ENCODE measurements at places on chromosomes 13 and 19.

DNA sequence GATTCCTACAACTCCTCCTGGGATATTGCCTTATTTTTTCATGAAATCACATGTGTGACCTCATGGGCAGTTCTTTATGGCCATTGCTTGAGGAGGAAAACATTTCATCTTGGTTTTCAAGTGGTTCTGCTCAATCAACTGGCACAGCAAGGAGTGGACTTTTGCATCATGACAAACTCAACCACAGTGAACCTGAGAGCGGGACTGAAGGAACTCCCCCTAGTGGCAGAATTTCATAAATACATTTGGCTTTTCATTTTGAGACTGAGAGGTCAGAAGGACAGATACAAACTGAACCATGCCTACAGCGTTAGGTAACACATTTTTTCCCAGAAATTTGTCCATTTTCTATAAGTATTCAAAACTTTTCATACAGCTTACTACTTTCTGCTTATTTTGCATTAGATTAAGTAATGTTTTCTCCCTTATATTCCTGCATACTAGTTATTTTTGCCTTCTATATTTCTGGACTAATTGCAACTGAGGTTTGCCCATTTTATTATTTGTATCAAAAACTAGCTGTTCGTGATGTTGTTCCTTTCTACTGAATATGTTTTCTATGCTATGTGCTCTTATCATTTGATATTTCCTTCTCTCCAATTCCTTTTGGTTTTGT is 13.4 kb upstream of the SIGLEC12 start:
- no peak for DNase-seq

DNA sequence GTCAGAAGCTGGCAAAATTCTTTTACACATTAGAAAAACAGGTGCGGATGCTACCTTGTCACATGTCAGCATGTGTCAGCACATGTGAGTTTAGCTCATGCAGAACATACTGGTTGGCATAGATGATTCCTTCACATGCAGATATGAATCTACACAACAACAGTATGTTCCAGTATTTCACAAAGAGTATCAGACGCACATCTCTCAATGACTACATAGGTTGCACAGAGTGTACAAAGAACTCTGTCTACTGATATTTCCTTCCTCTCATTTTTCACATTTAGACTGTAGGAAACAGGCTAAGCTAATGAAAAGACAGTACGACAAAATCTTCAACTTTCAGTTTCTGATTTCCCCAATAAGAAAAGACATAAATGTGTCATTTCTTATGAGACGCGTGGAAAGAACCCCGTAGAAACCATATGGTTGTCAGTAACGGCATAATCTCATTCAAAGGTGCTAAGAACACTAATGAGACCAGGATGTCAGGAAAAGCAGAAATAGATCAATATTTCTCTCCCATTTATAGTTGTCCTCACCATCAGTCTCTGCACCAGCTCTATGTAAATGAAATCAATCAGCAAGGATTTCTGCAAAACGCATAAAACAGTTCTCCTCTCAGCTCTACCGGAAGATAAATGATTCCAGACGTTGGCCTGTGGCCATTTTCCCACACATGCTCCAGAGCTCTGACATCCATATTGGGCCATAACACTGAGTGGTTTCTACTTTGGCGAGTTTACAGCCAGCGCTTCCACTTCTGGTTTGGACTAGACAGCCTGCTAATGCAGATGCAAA is 81.2 kb downstream of the STARD13 start:
- DNase-seq, result no peak

DNA sequence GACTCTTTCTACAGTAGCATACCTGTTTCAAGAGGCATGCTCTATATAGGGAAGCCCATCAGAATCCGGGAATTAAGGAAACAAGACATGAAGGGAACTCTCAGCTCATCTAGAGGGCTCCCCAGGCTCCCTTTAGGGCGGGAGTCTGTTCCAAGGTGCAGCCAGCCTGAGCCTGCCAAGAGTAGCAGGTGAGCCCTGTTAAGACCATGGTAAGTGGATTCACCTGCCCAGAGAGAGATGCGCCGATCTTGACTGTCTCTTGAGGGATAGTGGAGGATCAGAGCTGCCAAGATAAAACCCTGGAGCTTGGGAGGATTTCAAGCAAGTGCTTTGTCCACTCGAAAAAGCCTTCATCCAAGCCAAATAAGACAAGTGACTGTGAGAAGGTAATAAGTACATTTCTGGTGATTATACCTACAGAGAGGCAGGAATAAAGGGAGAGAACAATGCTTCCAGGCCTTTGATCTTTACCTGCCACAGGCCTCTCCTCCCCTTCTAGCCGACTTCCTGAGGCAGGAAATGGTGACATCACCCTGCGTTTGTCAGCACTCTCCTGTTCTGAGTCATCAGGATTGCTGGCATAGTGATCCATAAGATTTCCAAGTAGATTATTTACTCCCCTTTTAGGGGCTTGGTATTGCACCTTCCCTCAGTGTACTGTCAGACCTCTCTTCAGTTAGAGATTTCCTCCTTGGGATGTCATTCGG is 31.5 kb downstream of the KLF5 start:
- DNase-seq, result no peak

- DNase-seq, result no peak
These were observed 112.1 kb upstream of the SOX1 start for GRCh38 chr13:111954661-111955411.

GRCh38 chr19:13860679-13861391 is 16.1 kb upstream of the NANOS3 start:
- no peak for DNase-seq

DNA sequence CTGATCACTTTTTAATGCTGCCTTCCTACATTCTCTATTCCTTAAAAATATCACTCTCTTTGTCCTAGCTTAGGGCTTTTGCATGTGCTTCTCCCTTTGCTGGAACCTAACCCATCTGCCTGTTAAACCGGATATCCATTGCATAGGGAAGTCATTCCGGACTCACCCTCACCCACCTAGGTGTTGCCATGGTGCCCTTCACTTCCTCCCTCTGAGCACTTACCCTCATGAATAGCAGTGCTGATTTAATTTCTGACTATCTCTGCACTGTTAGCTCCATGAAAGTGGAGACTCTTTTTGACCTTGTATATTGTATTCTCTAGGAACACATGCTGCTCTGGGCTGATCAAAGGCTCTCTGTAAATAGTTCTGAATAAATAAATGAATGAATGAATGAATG is 401.9 kb downstream of the PCDH20 start:
- DNase-seq, result no peak

DNA sequence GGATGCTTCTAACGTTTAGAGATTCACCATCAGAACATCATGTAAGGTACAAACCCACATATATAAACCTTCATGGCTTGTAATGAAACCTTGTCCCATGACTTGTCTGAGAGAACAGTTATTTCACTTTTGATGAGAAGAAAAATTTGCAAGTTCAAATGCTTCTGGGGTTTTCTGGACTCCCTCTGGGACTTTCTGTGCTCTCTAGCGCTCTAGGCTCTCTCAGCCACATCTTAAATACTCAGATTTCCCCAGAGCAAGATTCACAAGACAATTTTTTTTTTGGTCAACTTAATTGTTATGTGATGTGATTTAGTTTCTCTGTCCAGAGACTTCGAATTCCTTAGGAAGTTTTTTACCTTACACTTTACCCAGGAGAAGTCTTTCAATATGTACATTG is 282.8 kb upstream of the EDNRB start:
- DNase-seq, result no peak

- no peak for DNase-seq
These were observed 318.9 kb upstream of the HTR2A start for GRCh38 chr13:47215736-47216135.

- DNase-seq, result no peak
These were observed 823.5 kb downstream of the PCDH17 start for GRCh38 chr13:58455094-58455493.

DNA sequence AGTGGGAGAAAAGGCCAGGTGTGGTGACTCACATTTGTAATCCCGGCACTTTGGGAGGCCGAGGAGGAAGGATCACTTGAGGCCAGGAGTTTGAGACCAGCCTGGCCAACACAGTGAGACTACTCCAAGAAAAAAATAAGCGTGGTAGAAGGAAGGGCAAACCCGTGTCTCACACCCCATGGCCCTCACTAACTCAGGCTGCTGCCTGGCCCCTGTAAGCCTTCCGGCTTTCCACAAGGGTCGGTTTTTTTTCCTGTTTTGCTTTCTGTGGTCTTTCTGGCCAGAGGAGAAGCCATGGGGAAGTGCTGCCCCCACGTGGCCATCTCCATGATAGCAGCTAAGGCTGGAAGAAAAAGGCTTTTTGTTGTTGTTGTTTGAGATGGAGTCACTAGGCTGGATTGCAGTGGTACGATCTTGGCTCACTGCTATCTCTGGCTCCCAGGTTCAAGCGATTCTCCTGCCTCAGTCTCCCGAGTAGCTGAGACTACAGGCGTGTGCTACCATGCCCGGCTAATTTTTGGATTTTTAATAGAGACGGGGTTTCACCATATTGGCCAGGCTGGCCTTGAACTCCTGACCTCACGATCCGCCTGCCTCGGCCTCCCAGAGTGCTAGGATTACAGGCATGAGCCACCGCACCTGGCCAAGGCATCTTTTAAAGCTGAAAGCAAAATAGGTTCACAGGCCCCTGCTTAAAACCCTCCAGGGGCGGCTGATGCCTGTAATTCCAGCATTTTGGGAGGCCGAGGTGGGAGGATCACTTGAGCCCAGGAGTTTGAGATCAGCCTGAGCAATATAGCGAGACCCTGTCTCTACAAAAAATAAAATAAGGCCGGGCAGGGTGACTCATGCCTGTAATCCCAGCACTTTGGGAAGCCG is 7.5 kb upstream of the ARHGEF18 start:
- peak; percentile 71 for DNase-seq

GRCh38 chr19:47719047-47719859 is 6.0 kb downstream of the EHD2 start:
- no peak for DNase-seq

DNA sequence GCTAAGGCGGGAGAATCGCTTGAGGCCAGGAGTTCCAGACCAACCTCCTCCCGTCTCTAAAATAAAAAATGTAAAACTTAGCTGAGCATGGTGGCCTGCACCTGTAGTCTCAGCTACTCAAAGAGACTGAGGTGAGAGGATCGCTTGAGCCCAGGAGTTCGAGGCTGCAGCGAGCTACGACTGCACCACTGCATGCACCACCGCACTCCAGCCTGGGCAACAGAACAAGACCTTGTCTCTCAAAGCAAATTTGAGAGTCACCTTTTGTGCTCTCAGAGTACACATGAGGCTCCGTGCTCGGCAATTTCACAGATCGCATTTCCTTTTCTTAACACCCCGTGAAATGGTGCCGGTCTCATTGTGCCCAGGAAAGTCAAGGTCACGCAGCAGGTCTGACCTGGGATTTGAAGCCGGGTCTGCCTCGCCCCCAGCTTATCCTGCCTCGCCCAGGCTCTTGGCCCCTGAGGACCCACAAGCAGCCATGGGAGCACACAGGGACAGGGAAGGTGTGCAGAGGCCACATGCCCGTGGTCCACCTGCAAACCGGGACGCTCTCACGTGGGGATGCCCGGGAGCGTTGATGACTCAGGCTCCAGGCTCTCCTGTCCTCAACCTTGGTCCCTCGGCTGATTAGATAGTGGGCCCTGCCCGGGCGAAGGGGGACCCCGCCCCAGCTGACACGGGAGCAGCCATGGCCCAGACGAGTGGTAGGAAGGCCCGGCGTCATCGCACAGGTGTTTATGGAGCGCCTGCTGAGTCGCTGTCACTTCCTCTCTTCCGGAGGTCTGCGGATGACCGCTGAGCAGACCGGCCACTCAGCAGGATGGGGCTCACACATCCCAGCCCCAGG is 1.1 kb upstream of the SMIM24 start:
- no peak for DNase-seq

DNA sequence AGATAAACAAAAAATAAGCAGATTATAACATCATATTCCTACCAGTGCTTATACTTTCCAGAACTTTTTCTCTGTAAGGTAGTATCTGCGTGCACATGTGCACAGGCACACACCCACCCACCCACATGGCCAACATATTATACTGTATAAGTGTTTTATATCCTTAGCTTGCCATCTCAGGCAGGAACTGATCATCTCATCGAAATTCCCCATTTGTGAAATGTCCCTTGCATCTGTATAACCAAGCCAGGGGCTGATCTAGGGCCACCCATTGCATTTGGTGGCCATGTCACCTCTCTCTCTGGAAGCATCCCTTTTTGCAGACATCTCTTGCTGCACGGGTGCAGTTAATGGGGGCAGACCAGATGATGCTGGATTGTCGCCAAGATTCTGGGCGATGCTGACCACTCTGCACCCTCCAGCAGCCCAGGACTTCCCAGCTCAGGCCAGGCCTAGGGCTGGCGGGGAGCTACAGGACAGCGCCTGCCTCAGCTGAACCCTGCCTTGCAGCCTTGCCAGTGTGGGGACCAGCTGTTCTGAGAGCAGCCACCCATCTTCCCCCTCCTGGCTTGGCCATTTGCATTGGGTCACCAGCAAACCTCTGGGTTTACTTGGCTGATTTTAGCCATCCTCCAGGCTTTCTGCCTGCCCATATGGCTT is 95.9 kb downstream of the SLC7A1 start:
- no peak for DNase-seq

- no peak for DNase-seq
These were observed 88.2 kb upstream of the SLITRK6 start for GRCh38 chr13:85887406-85887805.

GRCh38 chr19:16062789-16063188 is 13.5 kb upstream of the TPM4 start:
- DNase-seq, result no peak

DNA sequence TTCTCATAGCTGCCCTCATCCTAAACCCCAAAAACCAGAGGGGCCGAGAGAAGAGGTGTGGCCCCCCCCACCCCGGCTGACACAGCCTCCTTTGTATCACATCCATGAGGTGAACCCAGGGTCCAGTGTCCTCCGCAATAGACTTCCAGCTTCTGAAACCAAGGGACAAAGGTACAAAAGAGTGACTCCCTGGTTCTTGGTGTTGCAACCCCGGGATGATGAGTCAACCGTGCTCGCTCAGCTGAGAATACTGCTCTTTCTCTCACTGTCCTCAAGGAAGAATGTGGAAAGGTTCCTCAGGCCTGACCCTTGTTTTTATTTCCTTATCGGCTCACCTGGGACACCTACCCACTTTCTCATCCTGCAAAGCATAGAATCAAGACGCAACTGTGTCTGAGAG is 5.5 kb downstream of the SLC15A1 start:
- no peak for DNase-seq

DNA sequence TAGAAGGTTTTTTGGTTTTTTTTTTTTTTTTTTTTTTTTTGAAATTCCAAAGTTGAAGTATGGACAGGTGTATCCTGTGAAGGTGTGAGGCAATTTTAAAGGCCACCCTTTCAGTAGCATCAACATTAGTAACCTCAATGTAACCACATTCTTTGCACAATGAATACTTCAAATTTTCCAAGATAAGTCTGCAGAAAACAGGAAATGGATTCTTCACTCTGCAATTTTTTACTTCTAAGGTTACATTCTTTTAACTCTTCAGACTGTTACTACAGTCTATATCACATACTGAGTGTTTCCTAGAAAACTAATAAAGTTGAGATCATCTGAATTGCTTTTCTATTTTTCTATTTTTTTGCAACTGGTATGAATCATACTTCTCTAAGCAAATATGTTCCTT is 569.0 kb upstream of the GPC6 start:
- no peak for DNase-seq

- no peak for DNase-seq
These were observed at the start of gene TMTC4 for GRCh38 chr13:100674572-100674871. Gene TMTC4 (minus strand): TSS chr13:100674795. CDS start chr13:100670362, 4,433 bp downstream.

GRCh38 chr13:109483284-109483683 is 303.1 kb downstream of the IRS2 start:
- no peak for DNase-seq

- no peak for DNase-seq
These were observed 9.8 kb upstream of the SIGLEC12 start for GRCh38 chr19:51511353-51511752.
